ENCODE measurements at places on chromosomes 11 and 22. TPM values are rescaled to one million over a fixed set of nuclear protein-coding genes. Genes with fewer than 3 reads are reported as not detected.

The OPCML gene
- not detected for polyA plus RNA-seq

The KDELR3 gene
- 24.2 TPM for polyA plus RNA-seq

The SYT13 gene
- polyA plus RNA-seq = 2.5 TPM

The CATSPER1 gene
- polyA plus RNA-seq = 0.02 TPM

The DEFB131B gene
- not detected for polyA plus RNA-seq

The MISFA gene
- 2.8 TPM for polyA plus RNA-seq

The SLC15A3 gene
- polyA plus RNA-seq = 23.8 TPM

The USH1C gene
- polyA plus RNA-seq = 0.67 TPM

The PLAAT2 gene
- polyA plus RNA-seq = 0.13 TPM

The GRAMD1B gene
- polyA plus RNA-seq = 0.69 TPM

The SORL1 gene
- polyA plus RNA-seq = 3.4 TPM

The CCDC116 gene
- 0.15 TPM for polyA plus RNA-seq

The OR6A2 gene
- polyA plus RNA-seq = not detected

The CHRM1 gene
- 0.10 TPM for polyA plus RNA-seq

The LAYN gene
- polyA plus RNA-seq = 13.4 TPM

The TMA7B gene
- polyA plus RNA-seq = not detected

The LINC01488 gene
- polyA plus RNA-seq = not detected

The SLC5A4 gene
- polyA plus RNA-seq = 0.25 TPM

The TTC36 gene
- 12.6 TPM for polyA plus RNA-seq

The TNNT3 gene
- 50.0 TPM for polyA plus RNA-seq

The MAPK8IP2 gene
- polyA plus RNA-seq = 2.0 TPM

The HTR3A gene
- polyA plus RNA-seq = 0.06 TPM

The NXPE4 gene
- polyA plus RNA-seq = 0.34 TPM

Measured in adipose tissue (tissue), 3 donors.